ENCODE measurements at places on chromosomes 12 and 14.

- DNase-seq: no peak
Observed at GRCh38 chr14:96497087-96497486, 5.1 kb upstream of the PAPOLA start.

DNA sequence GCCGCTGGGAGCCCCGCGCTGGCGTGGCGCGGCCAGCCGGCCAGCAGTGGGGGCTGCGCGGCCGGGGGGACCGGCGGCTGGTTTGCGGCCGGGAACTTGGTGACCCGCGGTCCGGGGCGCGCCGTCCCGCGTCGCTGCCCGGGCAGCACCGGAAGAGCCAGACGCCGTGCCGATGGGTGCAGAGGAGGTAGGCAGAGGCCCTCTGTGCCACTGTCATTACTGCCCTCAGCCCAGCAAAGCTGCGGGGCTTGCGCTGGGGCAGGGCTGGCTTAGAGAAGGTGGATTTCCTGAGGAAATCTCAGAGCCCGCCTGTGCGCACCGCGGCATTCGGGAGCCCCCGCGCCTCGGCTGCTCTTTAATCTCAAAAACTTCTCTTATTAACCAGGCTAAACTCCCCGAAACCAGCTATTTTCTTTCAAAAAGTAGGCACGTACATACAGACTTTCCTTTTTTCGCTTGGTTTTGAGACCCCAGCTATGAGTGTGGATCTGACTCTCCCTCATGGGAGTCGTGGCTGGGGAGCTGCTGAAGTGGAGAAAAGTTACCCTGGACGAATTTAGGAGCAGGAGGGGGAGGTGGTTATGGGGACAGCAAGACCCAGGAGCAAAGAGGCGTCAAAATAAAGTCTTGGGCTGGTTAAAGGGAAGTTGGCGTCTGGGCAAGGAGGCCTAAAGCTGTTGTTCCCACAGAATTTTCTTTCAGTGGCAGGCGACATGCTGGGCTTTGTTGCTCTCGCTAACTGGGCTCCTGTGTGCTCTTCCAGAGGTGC lies 802 bp downstream of the SUSD6 start:
- peak; percentile 70 for DNase-seq

- no peak for DNase-seq
Observed at GRCh38 chr14:45112896-45113781, 21.1 kb downstream of the FKBP3 start.

DNA sequence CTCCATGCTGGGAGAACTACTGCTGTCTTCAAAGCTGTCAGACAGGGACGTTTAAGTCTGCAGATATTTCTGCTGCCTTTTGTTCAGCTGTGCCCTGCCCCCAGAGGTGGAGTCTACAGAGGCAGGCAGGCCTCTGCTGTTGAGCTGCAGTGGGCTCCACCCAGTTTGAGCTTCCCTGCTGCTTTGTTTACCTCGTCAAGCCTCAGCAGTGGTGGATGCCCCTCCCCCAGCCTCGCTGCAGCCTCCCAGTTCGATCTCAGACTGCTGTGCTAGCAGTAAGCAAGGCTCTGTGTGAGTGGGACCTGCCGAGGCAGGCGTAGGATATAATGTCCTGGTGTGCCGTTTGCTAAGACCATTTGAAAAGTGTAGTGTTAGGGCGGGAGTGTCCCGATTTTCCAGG lies 31.4 kb upstream of the RFX4 start:
- DNase-seq: no peak

- no peak for DNase-seq
Observed at GRCh38 chr14:36019126-36019525, 157.4 kb downstream of the PTCSC3 start.

DNA sequence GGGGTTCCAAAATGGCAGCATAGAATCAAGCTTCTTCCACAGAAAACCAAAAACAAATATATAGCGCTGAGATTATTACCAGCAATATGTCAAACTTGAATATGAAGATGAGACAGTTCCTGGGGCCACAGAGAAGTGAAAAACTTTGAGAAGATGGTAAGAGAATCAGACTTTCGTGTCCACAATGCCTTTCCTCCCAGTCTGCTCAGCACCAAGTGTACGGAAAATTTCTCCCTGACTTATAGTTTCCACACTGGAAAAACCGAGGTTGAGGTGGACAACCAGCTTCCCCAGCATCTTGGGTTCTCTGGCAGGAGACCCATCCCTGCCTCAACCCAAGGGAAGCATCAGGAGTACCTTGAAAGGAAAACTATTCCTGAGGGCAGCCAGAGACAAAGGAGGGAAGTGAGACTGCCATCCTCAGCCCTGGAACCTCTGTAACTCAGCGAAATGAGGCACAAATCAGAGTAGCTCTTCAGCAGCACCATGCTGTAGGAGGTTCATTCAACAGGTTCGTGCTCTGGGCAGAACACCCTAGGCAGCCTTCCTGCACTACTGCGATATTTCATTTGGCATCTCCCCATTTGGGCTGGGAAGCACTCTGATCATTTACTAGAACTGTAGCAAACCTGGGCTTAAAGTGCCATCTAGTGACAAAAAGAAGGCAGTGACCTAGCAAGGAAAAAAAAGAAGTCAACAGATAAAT lies 52.4 kb upstream of the CAPRIN2 start:
- peak; percentile 17 for DNase-seq

DNA sequence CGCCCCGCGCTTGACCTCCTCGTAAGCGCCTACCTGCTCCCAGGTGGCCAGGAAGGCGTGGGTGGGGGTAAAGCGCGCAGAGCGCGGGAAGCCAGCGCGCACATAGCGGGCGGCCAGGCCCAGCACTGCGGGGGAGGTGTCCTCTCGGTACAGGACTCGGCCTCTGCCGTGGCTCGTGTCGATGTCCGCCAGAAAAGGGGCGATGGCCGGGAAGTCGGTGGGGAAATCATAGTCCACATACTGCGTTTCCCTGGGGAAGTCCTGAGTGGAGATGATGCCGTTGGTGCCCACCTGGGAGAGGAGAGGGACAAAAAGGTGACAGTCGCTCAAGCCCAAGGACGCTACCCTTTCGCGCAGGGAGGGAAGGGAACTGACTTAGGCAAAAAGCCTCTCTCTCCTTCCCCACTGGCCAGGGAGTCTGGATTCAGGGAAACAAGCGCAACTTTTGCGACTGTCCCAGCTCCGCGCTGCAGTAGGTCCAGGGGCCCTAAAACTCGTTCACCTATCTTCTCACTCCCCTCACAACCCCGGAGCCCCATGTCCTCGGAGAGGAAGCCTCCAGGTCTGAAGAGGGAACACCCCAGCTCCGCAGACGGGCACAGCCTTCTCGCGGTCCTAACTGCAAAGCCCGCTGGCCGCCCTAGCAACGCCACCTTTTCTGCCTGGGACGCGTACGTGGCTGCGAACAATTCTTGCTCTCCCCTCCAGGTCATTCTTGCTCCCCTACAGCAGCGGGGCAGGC lies 815 bp downstream of the NID2 start:
- no peak for DNase-seq

GRCh38 chr14:78222746-78223145 lies 52.6 kb downstream of the NRXN3 start:
- no peak for DNase-seq

GRCh38 chr14:31926123-31926522 lies 151.0 kb upstream of the ARHGAP5 start:
- no peak for DNase-seq

- no peak for DNase-seq
Observed at GRCh38 chr14:60935319-60935718, 45.6 kb downstream of the TRMT5 start.
